Nucleus accumbens (tissue), 56 donors: ENCODE measurements at places on chromosomes 3 and 15.

- no peak for DNase-seq
Measured at GRCh38 chr3:172257648-172258400, 190.4 kb downstream of the GHSR start.

DNA sequence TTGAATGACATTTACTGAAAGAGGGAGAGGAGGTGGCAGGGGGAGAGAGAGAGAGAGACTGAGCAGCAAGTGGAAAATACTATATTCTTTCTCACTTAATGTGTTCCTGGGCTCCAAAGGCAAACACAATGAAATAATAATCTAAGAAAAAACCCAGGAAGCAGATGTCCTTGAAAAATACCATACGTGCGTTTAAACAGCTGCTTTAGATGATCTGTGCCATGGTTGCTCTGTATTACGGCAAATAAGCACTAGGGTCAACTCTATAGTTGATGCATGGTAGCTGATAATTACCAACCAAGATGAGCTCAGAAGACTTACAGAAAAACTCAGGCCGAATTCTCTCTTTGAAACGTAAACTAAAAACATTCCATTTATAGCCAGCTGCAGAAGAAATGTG is 410.3 kb upstream of the TBL1XR1 start:
- no peak for DNase-seq

DNA sequence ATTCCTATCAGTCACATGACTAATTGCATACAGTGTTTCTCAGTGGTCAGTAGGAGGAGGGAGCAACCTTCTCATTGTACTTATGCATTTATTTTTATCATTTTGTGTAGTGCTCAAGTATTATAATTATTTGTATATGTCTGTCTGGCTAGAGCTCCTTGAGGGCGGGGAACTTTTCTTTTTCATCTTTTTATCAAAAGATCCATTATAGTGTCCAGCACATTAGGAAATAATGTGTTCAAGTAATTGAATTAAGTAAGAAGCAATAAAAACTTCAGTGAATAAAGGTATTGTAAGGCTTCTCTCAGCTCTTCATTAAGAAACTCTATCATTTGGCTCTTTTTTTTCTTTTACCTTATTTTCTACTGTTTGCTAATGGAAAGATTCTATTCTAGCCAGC is 18.8 kb downstream of the FGF7 start:
- no peak for DNase-seq

- no peak for DNase-seq
Measured at GRCh38 chr3:45387636-45388348, 584 bp upstream of the LARS2 start.

DNA sequence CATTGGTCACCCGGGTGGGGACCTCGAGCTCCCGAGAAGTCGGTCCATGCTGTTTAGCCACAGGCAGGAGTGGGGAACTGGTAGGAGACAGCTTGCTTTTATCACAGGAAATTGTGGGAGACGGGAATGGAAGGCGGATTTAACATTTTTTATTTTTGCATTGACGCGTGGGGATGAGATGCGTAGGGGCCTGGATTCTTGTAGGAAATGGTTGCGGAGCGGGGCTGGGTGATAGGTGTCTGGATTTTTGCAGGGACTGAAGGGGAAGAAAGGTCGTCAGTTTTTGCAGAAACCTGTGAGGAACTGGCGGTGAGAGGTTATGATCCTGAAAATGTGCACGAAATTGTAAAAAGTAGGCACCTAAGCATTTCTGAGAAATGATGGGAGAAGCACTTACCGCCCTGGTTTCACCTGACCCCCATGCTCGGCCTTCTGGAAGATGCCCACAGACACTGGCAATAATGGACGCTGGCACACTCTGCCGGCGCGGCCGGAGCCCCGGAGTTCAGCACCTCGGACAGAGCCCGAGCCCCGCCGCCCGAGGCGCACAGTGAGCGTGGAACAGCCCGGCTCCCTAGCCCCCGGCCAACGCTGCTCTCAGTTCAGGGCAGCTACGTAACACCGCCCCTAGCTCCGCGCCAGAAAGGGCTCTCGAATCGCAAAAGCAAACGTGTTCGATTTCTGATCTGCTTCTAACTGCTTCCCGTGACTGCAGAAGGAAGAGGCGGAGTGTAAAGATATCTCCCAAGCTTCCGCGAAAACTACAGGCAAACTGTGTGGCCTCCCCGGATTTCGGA is 928 bp downstream of the ANKRD34C start:
- DNase-seq, result no peak

DNA sequence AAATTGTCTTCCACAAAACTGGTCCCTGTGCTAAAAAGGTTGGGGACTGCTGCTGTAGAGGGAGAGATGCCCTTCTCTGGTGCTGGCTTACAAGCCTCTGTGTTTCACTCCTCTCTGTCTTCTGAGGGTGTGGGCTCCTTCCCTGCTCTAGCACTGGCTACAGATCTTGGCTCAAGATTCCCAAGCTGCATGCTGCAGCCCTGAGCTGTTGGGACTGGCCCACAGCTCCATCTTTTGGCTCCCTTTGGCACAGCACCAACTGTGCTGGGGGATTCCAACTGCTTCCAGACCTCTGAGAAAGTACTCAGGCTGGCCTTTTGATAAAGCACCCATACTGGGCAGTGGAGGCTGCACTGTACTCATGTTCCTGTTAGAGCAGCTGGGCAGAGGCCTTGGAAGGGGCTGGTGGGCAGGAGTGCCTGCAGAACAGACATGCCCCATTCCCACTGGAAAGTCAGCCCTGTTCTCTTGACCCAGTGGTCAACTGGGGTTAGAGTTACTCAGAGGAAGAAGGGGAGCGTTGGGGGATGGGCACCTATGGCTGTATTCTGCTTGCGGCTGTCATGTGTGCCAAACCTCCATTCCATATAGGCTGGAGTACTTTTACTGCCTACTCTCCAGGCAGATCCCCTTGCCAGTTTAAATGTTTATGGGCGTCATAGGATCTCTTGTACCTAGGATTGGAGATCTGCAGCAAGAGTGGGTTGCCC is 55.7 kb downstream of the GALK2 start:
- DNase-seq, result peak; percentile 2

- no peak for DNase-seq
Measured at GRCh38 chr15:28019594-28020309, 79.4 kb downstream of the OCA2 start.

DNA sequence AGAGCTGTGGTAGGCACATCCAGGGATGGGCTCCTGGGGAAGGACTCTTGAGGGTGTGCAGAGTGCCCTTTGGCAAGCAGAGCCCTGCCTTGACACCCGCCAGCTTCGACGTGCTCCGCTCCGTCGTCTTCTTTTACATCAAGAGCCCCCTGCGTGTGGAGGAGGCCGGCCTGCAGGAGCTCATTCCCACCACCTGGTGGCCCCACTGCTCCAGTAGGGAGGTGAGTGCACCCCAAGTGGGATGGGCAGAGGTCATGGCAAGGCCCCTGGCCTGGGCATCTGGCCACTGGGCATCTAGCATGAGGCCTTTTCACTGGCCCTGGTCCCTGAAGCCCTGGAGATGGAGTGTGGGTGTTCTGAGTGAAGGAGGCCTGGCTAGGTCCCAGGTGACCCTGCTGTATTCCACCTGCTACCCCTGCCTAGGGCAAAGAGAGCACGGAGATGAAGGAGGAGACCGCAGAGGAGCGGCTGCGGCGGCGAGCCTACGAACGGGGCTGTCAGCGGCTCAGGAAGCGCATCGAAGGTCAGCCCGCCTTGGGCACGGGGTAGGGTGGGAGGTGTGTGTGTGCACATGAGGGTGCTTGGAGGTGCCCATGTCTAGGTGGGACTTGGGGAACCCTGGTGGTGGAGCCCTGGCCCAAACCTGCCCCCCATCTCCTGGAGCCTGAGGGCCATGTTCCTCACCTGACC is 12.2 kb downstream of the RNF123 start:
- no peak for DNase-seq

DNA sequence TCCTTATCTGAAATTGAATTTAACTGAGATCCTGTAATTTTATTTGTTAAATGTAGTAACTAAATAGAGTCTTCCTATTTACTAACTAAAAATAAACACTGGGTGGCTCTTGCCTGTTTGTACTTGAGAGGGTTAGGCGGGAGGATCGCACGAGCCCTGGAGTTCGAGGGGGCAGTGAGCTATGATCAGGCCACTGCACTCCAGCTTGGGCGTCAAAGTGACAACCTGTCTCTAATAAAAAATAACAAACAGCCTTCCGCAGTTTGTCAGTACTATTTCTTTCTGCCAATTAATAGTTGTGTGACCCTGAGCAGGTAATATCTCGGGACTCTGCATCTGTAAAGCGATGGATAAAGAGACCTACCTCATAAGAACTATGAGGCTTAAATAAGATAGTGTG is 768 bp upstream of the PDE12 start:
- DNase-seq, result no peak

GRCh38 chr3:150183678-150184425 is 213.2 kb upstream of the PFN2 start:
- peak; percentile 75 for DNase-seq

- no peak for DNase-seq
Measured at GRCh38 chr3:12822725-12823373, 18.5 kb downstream of the RPL32 start.

DNA sequence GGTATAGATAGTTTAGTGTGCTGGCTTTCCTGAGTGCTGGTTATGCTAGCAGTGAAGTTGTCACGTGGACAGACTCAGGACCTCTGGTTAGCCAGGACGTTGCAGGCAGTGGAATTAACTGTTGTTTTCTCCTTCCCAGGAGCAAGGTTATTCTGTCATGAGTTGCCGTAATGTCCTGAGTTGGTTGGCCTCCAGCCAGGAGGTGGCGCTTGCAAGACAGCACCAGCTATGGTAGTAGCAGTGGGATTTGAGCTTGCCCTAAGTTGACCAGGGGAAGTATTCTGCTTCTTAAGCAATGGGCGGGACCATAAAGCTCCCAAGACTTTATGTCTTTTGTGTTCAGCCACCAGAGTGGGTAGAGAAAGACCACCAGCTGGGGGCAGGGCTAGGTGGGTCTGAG is 240.7 kb upstream of the DNAJC19 start:
- no peak for DNase-seq

DNA sequence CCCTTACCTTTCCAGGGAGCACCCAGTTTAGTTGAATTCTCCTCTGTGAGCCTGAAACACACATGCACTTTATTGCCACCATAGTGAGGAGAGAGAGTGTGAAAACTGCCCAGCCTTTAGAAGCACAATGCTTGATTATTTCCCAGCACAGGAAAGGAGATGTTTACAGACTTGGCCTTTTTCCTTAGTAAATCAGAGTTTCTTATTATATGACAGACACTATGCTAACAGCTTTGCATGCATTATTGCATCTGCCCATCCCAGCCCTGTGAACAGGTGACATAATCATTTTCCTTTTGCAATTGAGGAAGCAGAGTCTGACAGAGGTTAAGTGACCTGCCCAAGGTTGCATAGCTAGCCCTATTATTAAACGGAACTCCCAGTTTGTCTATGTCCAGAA is 36.5 kb downstream of the CAPN3 start:
- no peak for DNase-seq

DNA sequence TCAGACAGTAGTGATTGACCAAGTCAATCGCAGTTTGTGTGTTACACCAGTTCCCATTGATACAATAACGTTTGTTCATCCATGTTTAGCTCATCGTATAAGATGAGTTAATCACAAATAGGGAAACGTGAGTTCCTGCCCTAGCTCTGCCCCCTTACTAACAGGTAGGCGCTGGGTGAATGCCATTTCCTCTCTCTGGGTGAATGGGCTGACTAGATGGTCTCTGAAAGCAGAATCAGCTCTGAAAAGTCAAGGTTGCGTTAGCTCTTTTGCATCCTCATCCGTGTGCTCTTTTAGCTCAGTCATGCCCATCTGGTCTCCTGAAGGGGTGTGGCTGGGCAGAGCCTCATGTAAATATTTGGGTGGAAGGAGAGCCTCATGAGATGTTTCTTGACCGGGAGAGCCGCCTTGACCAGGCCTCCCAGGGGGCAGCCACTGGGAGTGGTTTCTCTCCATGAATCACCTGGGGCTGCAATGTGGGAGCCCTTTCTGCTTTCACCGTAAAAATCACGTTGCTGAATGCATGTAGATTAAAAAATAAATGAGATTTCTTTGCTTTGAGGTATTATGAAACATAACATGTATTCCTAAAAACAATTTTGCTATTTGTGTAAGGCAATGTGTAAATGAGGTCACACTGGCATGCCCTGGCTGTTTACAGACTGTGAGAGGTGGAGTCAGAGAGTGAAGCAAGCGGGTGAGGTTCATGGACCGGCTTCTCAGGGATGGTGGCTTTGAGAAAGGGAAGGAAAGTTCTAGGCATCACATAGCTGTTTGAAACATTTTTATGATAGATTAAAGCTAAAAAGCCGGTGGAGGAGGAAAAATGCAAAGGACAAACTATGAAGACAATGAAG is 108.4 kb upstream of the RASGRP1 start:
- DNase-seq, result no peak

DNA sequence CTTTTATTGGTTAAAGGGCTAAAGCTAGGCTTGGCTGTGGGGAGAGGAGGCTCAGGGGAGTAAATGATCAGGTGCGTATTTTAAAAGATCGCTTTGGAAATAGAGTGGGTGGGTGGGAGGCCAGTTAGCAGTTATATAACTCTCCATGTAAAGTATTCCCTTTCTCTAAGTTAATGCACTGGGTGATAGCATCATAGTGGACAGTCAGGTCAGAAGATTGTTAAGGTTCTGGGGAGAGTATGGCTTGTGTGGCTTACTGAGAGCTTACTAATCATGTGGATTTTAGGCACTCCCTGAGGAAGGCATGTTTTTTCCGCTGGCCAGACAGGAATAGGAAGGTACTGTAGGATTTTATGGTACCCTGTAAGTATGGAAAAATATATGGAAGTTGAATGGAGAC is 6.3 kb upstream of the EIF3J start:
- no peak for DNase-seq

DNA sequence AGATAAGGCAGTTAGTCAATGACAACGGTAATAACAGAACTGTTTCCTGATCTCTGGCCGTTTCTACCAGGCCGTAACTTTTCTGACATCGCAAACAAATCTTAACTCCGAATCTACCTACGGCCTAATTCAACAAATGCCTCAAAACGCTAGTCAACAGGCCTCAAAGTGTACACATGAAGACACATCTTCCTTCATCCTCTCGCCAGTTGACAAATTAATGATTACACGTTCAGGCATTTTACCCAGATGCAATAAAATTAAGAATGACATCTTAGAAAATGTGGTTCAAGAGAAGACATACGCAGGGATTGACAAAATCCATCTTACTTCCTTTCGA is 1.5 kb downstream of the SFMBT1 start:
- no peak for DNase-seq

- no peak for DNase-seq
Measured at GRCh38 chr3:25536521-25537391, 108.7 kb downstream of the RARB start.

GRCh38 chr3:150603980-150604319 is 829 bp downstream of the SELENOT start:
- no peak for DNase-seq

DNA sequence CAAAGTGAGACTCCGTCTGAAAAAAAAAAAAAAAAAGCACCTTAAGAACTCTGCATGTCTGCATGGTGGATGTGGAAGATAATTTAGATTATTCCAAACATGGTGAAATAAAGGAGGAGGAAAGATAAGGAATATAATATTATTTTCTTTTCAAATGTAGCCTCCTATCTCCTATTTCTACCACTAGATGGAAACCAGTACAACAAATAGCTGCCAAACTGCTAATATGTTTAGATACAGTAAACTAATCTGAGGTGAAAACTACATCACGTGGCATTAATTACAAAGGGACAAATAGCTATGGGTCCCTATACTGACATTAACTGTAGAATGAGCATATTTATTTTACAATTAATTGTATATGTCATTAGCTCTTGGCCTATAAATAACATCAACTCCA is 197.8 kb downstream of the TBC1D5 start:
- DNase-seq, result no peak

- no peak for DNase-seq
Measured at GRCh38 chr3:156433910-156434309, 121.0 kb downstream of the SSR3 start.
